ENCODE measurements at places on chromosomes 5 and 9.
A peak's percentile ranks its signal among the peaks of the same experiment; 100 is the strongest.

DNA sequence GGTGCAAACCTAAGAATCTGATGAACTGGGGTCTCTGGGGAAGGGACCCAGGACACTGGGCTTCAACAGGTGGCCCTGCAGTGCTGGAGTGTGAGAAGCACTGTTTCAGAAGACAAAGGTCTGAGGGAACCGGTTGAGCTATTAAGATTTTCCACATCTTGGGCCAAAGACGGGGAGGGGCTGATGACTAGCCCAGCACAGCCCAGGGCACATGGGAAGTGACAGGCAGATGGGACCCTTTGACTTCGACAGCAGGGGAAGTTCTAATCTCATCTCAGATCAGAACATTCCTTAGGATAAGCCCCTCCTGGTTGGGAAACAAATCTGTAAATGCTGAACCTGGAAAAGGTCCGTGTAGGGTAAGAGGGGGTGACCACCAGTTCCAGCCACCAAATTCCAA lies 67.4 kb downstream of the RAPGEF1 start:
- no peak for DNase-seq

- DNase-seq = no peak
These were observed 72.7 kb upstream of the NEURL1B start for GRCh38 chr5:172568308-172568910.

GRCh38 chr9:89431930-89432725 lies 65.8 kb downstream of the SEMA4D start:
- no peak for DNase-seq

GRCh38 chr5:171965745-171966144 lies 40.7 kb downstream of the FBXW11 start:
- DNase-seq = no peak

DNA sequence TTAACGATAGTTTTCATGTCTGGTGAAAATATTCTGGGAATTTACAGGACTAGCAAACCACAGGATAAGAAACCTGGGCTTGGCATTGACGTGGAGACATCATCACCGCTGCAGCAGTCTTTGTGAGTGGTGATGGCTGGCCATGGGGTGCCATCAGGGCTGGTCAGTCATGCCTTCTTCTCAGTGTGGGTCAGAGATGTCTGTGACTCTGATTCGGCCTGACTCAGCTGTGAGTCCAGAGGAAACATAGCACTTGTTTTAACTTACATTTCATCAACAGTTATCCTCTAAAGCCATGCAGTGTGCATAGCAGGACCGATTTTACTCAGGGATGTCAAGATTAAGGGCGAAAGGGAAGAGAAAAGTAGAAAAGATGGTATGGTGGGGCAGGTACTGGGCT lies 33.2 kb upstream of the CYFIP2 start:
- DNase-seq = no peak

DNA sequence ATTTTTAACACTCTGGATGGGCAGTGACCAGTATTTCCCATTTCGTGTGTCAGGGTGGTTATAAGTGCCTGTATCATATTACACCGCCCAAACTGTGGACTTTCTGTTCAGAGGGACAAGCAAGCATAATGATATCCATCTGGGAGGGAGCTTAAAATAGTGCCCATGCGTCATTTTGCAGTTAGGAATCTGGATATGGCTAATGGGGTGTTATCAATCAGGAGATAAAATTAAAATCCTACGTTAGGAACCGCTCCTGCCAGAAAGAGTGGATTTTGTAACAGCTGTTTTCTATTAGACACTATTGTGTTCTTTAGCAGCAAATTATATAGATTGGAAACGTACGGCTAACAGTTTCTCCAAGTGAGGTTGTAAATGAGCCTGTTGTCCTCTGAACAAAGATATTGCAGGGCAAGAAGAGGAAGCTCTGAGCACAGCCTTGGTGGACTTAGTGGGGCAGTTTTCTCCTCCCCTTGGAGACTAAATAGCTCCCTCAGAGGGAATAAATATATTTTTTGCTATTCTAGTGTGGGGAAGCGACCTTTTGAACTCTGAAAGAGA lies 160.4 kb downstream of the SPATA31D1 start:
- peak; percentile 68 for DNase-seq

GRCh38 chr5:90793183-90793582 lies 234.6 kb downstream of the ADGRV1 start:
- no peak for DNase-seq

GRCh38 chr5:142865631-142866030 lies 95.5 kb downstream of the ARHGAP26 start:
- DNase-seq = no peak

DNA sequence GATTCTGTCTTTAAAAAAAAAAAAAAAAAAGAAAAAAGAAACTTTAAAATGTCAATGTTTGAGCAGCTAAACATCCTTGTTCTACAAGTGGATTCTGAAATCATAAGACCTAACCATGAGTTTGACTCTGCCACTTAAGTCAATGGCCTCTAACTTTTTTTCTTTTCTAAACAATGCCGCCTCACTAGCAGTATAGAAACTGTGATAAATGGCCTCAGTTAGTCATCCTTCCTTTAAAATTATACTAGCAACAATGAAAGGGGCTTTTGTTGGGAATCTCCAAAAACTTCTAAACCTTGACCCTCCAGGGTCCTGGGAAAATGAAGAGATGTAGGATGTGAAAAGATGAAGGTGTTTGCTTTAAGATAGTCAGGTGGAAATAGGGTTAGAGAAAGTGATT lies 71.1 kb downstream of the FBXL7 start:
- no peak for DNase-seq

- DNase-seq = no peak
These were observed 113.6 kb upstream of the FER start for GRCh38 chr5:108634010-108634616.

GRCh38 chr5:6041977-6042550 lies 336.3 kb downstream of the MED10 start:
- no peak for DNase-seq

GRCh38 chr5:136062366-136063274 lies 33.8 kb downstream of the TGFBI start:
- no peak for DNase-seq

DNA sequence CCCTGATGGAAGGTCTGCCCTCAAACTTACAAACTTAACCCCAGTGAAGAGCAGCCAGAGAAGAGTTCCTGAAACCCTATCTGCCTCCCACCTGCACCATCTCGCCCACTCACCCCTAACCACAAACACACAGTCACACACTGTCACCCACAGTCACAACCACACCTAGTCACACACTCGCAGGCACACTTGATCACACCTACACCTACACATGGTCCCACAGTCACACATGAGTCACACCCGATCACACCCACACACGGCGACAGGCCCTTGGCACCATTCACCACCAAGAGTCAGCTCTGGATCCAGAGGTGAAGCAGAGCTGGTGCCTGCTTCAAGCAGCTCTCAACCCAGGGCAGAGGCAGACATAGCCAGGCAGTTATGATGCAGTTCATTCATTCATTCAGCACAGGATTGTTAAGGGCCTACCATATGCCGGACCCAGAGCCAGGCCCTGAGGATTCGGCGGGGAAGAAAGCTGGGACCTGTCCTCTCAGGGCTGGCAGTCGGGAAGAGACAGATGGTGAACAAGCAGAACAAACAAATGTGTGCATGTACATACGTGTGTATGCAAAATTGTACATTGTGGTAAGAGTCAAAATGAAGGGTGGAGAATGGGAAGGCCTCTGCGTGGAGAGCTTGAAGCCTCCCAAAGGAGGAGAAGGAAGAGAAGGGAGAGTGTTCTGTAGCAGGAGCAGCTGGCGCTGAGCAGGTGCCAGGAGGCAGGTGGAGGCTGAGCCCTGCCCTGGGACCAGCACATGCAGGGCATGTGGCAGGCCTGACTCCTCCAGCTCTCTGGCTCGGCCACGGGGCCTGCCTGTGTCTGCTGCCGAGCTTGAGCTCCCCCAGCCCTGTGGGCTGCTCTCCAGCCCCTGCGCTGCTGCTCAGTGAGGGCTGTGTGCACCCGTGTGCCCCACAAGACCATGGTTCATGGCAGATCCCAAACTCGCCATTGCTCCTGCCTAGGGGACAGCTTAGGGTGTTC lies 6.4 kb downstream of the TSPAN17 start:
- DNase-seq = no peak

DNA sequence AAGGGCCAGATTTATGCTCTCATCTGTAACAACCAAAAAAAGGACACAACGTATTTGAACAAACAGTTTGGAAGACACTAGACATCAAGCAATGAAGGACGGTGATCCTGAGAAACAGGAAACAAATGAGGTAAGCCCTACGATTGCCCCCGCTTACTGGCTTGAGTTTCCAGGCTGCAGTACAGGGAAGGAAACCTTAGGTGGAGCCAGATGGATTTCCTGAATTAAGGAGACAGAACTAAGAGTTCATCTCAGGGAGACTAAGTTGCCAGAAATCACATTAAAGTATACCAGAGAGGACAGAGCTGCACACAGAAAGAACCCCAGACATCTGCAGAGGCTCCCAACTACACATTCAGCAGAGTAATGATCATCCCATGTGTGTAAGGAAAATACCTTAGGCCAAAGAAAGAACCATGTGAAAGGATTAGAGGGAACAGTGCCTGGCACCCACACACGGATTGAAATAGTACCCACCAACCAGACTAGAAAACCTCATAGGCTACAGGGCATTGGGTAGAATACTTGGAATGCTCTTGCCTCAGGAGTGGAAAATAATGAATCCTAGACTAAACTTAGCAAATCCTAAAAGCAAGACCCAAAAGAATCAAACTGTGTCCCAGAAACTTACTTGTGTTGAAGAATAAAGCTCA lies 99.3 kb upstream of the NIPBL start:
- DNase-seq = no peak

GRCh38 chr9:96555567-96556386 lies 63.9 kb downstream of the CDC14B start:
- DNase-seq = no peak

GRCh38 chr9:118891213-118891612 lies 478.0 kb downstream of the BRINP1 start:
- no peak for DNase-seq

GRCh38 chr5:40165106-40165788 lies 514.5 kb upstream of the PTGER4 start:
- DNase-seq = no peak

DNA sequence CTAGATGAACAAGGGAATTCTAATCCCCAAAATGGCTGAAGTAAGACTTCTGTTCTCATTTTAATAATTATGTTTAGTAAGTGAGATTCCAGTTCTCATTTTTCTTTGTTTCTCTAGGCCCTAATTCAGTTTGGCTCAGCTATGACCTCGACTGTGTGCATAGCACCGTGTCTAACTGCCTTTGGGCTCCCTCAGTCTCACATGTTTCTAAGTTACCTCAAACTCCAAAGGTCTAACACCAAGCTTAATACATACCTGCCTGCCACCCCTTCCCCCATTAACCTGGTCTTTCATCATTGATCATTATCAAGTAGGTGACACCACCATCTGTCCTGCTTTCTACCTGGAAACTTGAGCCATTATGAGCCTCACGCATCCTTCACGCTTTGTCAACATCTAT lies 273.2 kb downstream of the SAXO1 start:
- DNase-seq = no peak

GRCh38 chr5:95641741-95642220 lies 4.8 kb upstream of the RFESD start:
- no peak for DNase-seq

GRCh38 chr9:121317737-121318630 lies 50.0 kb downstream of the GSN start:
- no peak for DNase-seq

DNA sequence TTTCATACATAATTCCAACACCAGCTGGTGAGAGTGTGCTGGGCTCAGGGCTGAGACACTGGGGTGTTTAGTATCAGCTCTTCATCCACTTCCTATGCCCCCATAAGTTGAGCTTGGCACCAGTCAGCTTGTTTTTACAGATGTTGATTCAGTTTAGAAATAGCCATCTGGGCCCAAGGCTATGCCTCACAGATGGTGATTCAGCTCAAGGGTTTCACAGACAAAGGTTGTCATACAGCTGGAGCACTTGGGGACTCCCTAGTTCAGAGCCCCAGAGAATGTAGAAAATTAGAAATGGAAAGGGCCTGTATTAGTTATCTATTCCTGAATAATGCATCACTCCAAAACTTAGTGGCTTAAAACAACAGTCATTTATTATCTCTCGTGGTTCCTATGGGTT lies 10.3 kb upstream of the CRHBP start:
- DNase-seq = no peak

DNA sequence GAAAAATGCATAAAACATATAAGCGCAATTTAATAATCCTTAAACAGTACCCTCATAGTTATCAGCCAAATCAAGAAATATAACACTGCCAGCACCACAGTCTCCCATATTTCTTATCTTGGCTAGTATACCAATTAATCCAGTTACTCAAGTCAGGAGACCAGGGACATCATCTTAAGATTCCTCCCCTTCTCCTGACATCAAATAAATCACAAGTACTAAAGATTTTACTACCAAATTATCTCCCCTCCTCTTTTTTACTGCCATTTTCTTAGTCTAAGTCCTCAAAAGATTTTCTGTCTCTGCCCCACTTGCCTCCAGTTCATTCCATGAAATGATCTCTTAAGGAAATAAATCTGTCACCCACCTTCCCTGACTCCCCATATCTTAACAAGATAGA lies 37.0 kb downstream of the STRBP start:
- no peak for DNase-seq

DNA sequence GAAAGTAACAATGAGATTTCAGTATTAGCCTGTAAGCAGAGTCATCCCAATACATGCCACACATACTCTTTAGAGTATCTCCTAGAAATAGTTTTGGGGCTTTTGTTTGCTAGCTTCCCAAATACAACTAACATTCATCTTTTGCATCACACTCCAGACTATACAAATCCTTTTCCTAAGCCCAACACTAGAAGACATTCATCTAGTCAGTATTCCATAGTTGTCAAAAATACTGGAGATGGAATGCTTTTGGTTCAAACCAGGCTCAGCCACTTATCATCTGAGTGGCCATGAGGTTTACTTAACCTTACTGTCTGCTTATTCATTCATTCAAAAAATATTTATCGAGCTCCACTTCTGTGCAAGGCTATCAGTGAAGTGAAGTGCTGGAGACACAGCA lies 205.1 kb upstream of the SGCD start:
- no peak for DNase-seq

DNA sequence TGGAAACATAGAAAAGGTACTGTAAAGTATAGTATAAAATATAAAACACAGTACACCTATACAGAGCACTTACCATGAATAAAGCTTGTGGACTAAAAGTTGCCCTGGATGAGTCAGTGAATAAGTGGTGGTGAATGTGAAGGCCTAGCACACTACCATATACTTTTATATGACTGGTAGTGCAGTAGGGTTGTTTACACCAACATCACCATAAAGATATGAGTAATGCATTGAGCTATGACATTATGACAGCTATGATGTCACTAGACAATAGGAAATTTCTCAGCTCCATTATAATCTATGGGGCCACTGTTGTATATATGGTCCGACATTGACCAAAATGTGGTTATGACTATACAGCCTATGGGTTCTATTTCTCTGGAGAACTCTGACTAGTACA lies 291.8 kb upstream of the ACTBL2 start:
- no peak for DNase-seq

GRCh38 chr5:173488144-173488543 lies 128.3 kb downstream of the BOD1 start:
- DNase-seq = no peak
